Trophoblast cell (in vitro differentiated cells and primary cell): ENCODE measurements at places on chromosomes 6 and 20.

DNA sequence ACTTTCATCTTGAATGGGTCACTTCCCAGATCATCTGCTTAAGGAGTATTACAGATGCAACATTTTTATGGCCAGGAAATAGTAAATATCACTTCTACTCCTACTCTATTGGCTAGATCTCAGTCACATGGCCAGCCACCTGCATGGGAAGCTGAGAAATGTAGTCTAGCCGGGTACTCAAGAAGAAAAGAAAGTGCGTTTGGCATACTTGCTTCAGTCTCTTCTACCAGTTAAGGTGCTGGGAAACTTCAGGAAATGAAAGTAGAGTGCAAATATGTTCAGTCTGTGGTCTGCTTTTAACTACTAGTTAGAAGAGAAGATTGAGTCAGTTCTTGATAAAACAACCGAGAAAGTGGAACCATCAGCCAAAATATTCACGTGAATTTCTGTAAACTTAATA, 129.2 kb downstream of the PDSS2 start:
- peak; percentile 94 for DNase-seq

- DNase-seq, result peak; percentile 62
Observed at GRCh38 chr6:35586542-35586941, 73.8 kb upstream of the TULP1 start.

GRCh38 chr6:73339340-73339739, 14.7 kb downstream of the DPPA5 start:
- DNase-seq, result no peak

- DNase-seq, result no peak
Observed at GRCh38 chr6:105746509-105746908, 339.6 kb upstream of the PRDM1 start.

- DNase-seq, result peak; percentile 54
Observed at GRCh38 chr20:35226884-35227681, 593 bp downstream of the MMP24 start.

DNA sequence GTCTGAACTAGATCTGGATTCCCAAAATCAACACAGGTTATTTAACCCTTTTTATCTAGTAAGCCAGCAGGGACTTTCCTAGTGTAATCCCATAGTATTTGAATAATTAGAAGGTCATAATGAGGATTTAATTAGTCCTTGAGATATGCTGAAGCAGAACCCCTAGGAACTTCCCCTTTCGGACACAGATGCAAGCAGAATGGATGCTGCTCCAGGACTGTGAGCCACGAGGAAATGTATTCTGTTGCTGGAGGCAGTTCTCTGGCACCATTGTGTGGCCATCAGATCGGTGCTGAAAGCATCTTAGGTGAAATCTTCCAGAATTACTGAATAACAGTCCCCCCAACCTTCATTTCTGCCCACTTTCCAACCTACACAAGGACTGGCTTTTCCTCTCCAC, 206.9 kb downstream of the TMEM242 start:
- DNase-seq, result no peak

- DNase-seq, result no peak
Observed at GRCh38 chr6:111480988-111481822, 1.8 kb downstream of the REV3L start.

- DNase-seq, result peak; percentile 23
Observed at GRCh38 chr6:163826629-163827028, 412.1 kb downstream of the QKI start.

- DNase-seq, result no peak
Observed at GRCh38 chr6:12596731-12597130, 119.8 kb upstream of the PHACTR1 start.

DNA sequence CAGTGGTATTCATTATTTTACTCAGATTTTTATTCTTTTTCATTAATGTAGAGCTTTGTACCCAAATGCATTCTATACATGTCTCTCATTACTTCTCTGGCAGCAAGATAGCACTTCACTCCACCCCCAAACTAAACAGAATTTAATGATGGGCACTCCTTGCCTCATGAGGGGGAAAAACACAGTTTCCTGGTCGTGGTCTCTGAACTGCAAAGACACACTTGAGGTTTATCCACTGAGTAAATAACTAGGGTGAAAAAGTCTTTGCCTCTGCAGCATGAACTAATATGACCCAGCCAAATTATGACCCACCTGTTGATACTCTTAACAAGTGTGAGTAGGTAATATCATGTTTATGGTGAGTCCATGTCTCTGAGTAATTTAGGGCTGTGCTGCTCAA, 785.2 kb upstream of the FLRT3 start:
- no peak for DNase-seq

DNA sequence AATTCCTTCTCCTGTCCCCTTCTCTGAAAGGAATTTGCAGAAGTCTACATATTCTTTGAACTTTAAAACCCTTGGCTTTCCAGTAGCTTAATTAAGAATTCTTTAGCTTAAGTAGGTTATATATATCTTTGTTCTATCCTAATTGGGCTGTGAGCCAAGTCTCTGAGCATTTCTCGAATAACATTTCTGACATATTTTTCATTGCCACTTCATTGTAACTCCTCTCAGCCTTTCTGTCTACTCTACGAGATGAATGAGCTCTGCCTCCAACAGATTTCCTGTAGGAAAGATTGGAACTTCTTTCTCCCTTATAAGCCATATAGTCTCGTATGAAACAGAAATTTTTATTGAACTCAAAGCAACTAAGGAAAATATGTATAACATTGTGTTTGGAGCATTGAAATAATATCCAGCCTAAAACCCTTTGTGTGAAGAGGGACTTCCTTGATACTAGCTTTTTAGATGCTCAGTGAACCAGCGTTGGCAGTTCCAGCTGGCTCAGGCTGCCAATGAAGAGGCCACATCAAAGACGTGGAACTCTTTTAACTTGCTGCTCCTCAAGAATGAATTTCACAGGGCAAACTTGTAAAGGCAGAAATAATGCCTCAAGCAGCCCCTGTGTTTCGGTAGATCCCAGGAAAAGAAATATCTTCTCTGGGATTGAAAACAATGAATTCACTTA, 87.7 kb upstream of the NOX3 start:
- no peak for DNase-seq

GRCh38 chr20:26163890-26164289, 467.2 kb upstream of the ZNF337 start:
- DNase-seq, result peak; percentile 9

- DNase-seq, result no peak
Observed at GRCh38 chr20:31919410-31920155, 32.3 kb downstream of the PDRG1 start.

- DNase-seq, result no peak
Observed at GRCh38 chr20:62236766-62237513, 1.4 kb upstream of the OSBPL2 start.

DNA sequence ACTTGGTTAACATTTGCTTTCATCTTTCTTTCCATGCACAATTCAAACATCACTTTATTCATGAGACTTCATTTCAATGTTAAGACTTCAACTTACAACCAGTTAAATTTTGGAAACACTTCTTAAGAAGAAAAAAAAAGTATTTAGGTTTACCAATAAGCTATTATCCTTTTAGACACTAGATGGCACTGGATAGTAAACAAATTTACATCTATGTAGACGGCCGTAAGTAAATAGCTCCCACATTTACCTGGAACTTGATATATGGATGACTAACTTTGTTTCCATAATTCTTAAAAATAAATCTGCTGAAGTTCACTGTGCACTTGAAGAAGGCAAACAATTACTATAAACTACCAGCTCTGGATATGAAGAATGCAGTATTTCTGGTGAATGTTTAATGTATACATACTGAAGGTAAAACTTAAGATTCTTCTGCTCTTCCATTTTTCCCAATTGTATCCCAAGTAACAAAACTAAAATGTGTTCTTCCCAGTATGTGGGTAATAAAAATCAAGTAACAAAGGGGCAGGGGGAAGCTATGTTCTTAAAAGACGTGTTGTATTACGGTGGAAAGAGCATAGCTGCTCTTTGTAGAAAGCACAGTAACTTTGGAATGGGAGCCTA, 130.6 kb upstream of the C6orf118 start:
- no peak for DNase-seq

GRCh38 chr20:59937150-59937549, 3.0 kb downstream of the PPP1R3D start:
- no peak for DNase-seq

GRCh38 chr6:118844915-118845314, 49.0 kb upstream of the ASF1A start:
- no peak for DNase-seq

DNA sequence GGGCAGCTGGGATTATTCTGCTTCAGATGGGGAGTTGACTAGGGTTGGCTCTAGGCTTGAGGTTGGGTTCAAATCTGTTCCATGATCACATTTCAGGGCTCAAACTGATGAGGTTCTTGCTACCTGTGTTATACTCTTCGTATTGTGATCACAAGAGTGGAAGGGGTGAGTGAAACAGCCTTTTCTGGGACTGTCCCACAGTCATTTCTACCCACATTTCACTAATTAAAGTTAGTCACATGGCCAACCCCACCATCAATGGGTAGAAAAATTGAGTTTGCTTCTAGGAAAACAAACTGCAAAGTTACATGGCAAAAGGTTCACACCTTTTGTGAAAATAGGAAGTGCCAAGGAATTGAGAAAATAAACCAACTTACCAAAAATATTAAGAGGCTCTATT, 33.5 kb upstream of the BMP2 start:
- no peak for DNase-seq

DNA sequence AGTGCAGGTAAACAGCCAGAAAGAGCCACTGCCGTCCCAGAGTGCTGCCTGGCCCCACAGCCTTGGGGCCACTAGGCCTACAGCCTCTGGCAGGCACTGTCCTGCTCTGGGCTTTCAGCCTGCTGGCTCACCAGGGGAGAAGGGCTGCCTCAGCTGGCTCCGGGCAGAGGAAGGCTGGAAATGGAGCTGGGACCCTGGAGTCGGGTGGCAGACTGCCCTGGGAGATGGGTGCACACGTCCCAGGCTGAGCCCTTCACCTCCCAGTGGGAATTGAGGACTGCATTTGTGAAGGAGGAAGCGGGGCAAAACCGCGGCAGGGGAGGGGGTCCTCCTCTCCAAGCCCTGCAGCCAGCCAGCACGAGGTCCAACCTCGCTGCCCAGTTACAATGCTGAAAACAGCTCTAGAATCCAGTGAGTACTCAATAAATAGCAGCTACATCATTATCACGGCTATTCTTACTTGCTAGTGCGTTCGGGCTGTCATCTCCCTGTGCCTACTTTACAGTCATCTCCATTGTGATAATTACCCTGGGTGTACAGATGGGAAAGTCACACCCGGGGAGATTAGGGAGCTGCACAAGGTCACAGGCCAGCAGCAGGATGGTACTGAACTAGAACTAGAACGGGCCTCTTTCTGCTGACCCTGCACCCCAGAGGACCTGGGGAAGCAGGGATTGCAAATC, 13.1 kb downstream of the ACSS1 start:
- no peak for DNase-seq

DNA sequence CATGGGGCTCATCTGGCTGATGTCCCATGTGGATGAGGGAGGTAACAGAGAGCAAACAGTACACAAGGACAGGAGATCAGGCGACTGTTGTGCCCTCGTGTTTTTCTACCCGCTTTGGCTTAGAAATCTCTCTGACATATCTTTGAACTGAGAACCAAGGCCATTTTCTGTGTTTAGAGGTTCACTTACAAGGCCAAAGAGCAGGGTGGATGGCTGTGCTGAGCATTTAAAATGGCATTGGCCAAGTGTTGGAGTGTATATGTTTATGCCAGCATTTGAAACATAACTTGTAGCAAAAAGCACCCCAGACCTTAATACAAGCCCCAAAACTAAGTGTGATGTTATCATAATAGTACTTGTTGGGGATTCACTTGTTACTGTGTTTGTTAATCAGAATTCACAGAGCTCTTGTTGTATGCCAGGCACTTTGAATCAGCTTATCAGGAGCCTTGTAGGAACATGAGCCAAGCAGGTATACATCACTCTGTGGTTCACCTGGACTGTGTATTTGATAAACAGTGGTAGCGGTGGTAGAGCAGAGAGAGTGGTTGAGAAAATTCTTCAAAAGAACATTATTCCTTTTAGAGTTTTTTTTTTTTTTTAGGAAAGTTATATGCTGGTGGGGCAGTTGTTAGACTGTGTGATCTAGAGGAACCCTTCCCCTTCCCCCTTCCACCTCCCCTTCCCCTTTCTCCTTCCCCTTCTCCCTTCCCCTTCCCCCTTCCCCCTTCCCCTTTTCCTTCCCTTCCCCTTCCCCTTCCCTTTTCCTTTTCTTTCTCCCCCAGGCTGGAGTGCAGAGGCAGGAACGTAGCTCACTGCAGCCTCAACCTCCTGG, 71.3 kb downstream of the ATRN start:
- no peak for DNase-seq

DNA sequence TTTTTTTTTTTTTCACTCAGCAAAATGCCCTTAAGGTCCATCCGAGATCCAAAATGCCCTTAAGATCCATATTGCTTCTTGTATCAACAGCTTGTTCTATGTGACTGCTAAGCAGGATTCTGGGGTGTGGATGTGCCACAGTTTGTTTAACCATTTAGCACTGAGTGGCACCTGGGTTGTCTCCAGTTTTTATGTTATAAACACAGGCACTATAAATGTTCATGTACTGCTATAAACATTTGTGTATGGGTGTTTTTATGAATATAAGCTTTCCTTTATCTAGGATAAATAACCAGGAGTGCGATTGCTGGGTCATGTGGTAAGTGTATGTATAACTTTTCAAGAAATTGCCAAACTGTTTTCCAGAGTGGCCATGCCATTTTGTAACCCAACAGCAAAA, 386.0 kb downstream of the RNGTT start:
- DNase-seq, result no peak
